ENCODE measurements at places on chromosomes 7 and 10. TPM values are rescaled to one million over a fixed set of nuclear protein-coding genes. Genes with fewer than 3 reads are reported as not detected.
A peak's percentile ranks its signal among the peaks of the same experiment; 100 is the strongest.

MMD2 gene
- total RNA-seq: not detected

TRIM50 gene
- total RNA-seq: not detected

OR6V1 gene
- total RNA-seq: not detected

- no peak for ATAC-seq
Measured at GRCh38 chr7:117470777-117471176, 9.0 kb upstream of the CFTR start.

DNA sequence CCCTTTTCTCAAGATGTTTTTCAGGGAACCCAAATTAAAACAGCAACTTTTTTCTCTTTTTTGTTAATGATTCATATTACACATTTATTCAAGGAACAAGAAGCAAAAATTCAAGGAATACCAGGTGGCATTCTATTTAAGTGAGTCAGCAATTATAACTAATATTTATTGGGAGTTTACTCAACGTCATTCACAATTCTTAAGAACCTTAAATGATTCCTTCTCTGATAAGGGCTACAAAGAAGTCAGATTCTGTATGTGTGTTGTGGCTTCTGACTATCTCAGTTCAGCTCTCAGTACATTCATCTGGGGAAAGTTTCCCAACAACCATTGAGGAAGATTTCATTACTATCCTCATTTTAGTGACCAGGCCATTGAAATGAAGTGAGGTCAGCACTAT, 470.7 kb upstream of the AKR1E2 start:
- no peak for ATAC-seq

- peak; percentile 95 for ATAC-seq
Measured at GRCh38 chr10:68088740-68089139, 13.7 kb upstream of the HERC4 start.

DNA sequence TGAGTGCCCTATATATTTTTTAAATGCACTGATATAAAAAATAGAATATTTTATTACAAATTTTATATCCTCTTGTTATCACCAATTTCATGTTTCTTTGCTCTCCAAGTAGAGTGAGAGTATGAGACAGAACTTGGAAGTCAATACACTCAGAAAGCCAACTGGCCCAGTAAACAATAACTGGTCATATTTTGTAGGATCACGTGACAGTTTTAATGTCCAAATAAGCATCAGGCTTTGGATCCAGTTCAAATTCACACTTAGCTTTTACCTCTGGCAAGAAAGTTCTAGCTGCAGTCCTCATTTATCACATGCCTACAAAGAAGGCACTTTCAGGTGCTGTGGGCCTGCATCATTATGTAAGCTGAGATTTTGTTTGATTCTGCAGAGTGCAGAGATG, 21.6 kb upstream of the TPK1 start:
- no peak for ATAC-seq

DNA sequence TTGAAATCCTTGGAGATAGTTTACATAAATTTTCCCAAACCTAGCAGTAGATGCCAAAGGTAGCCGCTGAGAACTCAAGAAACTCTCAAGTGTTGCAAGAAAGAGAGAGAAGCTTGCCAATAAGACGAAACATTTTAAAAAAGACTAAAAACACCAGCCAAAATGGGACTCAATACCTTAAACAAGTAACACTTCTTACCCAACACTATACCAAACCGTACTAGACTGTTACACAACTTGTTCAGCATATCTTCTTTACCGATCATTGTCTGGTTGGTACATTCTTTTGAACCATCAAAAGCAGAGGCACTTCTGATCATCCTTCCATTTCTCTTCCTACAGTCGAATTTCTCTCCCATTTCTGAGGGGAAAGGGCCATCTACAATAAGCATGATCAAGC, 4.8 kb upstream of the PTPN12 start:
- ATAC-seq: no peak

GRCh38 chr10:100448951-100449350, 13.9 kb upstream of the WNT8B start:
- no peak for ATAC-seq

Data from activated T-helper 17 cell treated with anti-CD3 and anti-CD28 coated beads, Interleukin-2, amount 50 U/mL, for 72 hours (primary cell).